Left lung (tissue), 14 donors: ENCODE measurements at places on chromosomes 13 and 19.

DNA sequence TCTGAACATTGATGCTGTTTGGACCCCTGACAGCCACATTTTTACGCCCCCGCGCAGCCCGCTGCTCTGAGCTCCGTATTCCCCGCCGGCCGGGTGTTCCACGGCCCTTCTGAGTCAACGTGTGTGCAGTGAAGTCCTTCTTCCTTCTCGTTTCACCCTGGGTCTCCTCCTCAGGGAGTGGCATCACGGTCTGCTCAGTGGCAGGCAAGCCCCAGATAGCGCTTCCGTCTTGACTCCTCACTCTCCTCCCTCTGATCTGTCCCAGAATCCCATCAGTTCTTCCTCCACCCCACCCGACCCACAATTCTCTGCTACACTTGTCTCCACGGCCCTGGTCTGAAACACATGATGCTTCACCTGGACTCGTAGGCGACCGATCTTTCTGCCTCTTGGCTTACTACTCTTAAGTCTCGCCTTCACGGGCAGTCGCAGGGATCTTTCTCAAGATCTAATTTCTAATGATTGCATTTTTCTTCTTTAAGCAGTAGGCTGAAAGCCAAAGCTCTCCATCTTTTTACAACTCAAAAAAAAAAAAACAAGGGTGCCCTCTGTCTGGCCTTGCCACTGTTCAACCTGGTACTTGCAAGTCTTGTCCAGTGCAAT, 33.9 kb downstream of the CCNE1 start:
- DNase-seq: no peak

GRCh38 chr19:789701-790060, 7.6 kb upstream of the PTBP1 start:
- DNase-seq: no peak

DNA sequence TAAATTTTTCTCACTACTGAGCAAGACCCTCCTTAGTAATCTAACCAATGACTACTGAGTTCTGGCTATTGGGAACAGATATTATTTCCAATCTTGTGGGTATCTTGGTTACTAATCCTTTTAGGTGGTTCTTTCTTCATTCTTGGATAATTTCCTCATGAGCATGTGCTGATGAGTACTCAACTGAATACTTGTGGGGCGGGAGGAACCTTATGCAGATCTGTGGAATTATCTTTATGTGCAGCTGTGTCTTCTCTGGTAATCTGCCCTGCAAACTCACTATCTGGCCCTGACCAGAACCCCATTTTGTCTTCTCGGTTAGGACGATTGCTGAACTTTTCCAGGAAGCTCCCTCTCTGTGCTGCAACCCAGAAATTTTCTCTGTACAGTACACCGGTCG, 89.7 kb upstream of the TRPC4 start:
- DNase-seq: no peak

DNA sequence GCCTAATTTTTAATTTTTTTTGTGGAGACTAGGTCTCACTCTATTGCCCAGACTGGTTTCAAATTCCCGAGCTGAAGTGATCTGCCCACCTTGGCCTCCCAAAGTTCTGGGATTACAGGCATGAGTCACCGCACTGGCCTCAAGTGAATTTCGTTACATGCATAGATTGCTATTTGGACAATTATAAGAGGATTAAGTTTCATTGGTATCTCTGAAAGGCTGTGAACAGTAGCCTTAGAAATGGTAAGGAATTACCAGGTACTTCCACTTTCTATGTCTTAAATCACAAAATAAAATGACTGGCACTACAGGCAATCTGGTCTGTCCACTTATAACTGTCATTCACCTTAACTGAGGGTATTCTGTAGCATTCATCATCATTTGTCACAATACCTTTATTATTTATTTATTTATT, 2.9 kb upstream of the CCDC9 start:
- DNase-seq: no peak

DNA sequence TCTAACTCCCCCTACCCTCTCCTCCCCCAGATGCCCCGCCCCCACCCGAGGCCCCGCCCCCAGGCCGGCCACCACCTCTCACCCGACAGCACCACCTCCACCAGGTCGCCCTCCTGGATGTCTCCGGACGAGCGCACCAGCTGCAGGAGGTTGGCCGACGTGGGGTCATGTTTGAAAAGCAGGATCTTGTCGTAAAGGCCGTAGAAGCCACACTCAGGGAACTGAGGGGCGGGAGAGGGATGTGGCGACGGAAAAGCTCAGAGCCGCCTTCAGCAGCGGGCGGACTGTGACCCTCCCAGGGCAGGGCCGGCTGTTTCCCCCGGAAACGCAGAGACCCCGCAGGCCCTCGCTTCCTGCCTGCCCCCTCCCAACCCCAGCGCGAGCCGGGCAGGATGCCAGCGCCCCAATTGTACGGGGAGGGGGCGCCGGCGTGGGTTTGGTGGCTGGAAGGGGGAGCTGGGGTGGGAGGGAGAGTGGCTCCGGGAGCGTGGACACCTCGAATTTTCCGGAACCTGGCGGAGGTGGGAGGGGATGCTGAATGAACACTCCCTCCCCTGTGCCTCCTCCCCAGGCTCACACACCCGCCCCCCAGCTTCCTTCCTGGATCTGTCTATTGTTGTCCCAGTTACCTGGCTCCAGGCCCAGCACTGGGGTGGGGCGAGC, 3.0 kb downstream of the PRKD2 start:
- peak; percentile 87 for DNase-seq

GRCh38 chr19:1001538-1002166, 1.4 kb downstream of the GRIN3B start:
- DNase-seq: peak; percentile 95

DNA sequence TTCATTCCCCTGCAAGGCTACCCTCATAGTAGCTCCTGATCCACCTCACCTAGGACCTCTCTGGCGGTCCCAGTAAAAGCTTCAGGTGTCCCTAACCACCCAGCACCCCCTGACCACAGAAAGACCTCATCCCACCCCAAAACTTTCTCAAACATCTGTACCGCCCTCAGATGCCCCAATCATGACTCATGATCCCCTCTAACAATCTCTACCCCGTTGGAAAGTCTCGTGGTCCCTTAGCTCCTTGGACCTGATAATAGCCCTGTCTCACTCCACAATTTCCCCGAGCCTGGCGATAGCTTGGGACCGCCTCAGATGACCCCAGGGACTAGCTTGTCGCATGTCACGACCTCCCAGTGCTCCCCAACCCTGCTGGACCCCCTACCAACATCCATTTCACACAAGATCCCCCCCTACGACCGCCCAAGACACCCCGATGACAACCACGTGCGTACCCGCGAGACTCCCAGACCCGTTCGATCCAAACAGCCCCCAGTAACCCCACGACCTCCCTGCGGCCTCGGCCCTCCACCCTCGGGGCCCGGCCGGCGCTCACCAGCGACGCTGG, 450 bp downstream of the NDUFA11 start:
- DNase-seq: peak; percentile 50

DNA sequence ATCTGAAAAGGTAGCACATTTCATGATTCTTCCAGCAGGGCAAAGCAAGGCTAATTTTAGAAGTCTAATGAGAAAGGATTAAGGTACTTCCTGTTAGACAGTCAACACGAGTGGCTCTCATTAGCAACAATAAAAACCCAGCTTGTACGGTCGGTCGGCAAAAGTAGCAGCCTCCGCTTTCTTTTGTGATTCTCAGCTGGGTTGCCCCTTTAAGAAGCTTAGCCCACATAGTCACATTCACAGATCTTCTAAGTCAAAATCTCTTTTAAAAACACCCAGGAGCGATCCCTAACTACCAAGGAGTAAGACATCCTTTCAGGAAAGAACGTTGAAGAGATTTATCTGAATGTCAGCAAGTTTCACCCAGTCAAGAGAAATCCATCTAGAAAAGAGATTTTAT, 684.8 kb downstream of the DIAPH3 start:
- DNase-seq: no peak

DNA sequence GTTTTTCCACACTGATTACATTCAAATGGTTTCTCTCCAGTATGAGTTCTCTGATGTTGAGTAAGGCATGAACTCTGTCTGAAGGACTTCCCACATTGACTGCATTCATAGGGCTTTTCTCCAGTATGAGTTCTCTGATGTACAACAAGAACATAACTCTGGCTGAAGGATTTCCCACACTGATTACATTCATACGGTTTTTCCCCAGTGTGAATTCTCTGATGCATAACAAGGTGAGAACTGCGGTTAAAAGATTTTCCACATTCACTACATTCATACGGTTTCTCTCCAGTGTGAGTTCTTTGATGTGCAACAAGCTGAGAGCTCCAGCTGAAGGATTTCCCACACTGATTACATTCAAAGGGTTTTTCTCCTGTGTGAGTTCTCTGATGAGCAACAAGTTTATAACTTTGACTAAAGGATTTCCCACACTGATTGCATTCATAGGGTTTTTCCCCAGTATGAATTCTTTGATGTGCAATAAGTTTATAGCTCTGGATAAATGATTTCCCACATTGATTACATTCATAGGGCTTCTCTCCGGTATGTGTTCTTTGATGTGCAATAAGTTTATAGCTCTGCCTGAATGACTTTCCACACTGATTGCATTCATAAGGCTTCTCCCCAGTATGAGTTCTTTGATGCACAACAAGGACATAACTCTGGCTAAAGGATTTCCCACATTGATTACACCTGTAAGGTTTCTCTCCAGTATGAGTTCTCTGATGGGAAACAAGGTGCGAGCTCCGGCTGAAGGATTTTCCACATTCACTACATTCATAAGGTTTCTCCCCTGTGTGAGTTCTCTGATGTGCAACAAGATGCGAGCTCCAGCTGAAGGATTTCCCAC, 23.5 kb downstream of the ZNF180 start:
- no peak for DNase-seq

DNA sequence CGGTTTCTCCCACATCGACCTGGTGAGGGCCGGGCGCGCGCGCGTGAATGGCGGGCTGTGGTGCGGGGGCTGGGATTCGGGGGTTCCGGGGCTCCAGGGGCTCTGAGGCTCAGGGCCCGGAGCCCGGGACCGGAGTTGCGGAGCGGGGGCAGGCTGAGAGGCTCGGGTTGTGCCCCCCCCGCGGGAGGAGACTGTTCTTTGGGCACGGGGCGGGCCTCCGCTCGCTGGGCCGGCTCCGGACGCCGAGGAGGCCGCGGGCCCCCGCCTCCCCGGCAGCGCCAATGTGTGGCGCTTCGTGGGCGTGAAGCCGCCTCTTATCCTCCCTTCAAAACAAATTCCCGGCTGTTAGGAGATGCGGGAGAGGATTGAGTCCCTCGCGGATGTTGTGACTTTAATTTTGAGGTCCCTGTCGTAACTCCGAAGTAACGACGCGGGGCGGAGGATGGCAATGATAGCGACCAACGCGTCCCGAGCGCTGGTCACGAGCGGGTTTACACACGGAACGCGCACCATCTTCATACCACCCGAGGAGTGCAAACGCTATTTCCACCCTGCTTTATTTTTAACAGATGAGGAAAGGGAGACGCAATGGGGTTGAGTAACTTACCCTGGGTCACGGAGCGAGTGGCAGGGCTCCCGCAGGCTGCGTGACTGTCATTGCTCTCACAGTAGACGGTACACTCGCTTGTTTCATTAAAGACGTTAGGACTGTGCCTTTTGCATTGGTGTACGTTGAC, 536 bp downstream of the UBA2 start:
- peak; percentile 10 for DNase-seq

DNA sequence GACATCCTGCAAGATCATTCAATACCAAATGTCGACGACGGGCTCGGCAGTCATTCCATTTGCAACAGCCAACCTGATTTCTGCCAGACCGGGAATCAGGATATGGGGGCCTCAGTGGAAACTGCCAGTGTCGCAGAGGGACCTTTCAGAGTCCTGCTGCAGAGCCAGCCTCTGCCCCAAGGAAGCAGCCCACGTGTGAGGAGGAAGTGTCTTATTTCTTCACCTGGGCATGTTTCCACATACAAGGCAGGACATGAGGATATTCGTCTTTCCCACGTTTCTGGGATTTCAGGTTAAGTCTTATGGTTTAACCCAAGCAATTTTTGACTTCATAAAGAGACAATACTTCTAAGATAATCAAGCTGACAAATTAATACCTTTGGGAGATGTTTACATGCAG, 69.9 kb downstream of the ABCC4 start:
- DNase-seq: no peak

GRCh38 chr13:99258210-99258860, at the start of gene GPR18:
TSS of gene GPR18 (minus strand) at chr13:99258379. CDS start at chr13:99255872, 2,507 bp downstream.
- DNase-seq: no peak

DNA sequence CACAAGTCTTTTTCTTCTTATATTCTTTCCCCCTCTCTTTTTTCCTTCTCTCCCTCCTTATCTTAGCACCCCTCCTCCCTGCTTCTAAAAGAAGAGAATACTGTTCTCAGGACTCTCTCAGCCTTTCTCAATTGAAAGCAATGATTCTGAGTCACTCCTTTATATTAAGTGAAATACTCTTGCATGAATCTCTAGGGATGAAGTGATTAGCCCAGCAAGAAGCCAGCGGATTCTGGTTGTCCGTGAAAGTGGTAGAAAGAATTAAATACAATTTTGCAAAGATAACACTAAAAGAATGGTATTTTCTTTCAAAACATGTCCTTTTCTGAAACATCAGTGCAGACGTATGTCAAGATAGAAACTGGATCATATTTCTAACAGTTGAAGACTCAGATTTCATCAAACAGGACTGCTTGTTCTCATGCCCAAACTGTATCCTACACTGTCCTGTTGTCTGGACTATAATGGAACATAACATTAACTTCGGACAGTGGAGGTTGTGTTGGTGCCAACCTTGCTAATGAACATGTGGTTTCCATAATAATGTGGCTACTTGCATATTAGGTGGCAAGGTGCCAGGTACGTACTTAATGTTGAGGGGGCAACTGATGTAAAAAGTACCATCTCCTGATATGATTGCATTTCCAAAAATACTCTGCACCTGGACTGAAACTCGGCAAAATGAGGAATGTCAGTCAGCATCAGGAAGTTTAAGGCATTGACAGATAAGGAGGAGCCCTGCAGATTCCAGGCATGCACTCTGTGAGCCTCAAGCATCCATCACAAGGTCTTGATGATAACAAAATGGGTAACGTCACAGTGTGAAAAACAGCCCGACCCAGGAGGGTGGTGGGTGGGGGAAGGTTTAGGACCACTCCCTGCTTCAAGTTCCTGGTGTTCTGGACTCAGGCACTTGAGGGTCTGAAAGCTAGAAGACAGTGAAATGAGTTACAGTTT, 357.2 kb downstream of the DLEU7 start:
- no peak for DNase-seq

- DNase-seq: no peak
Observed at GRCh38 chr19:9054765-9055164, 32.1 kb upstream of the OR1M1 start.
